Ascending aorta (tissue), 2 donors: ENCODE measurements at places on chromosomes 16 and 17. TPM values are rescaled to one million over a fixed set of nuclear protein-coding genes. Genes with fewer than 3 reads are reported as not detected.

The CCL16 gene
- total RNA-seq, result not detected

The TTLL6 gene
- total RNA-seq, result not detected

The TRAPPC2L gene
- 7.6 TPM for total RNA-seq

The MAP2K6 gene
- 6.7 TPM for total RNA-seq

The NPIPB4 gene
- total RNA-seq, result 12.3 TPM

- peaks cover 24% of the 10 kb centered on the region for H3K4me1 ChIP-seq
- DNase-seq, result no peak
- no peaks in the 10 kb centered on the region for H3K27me3 ChIP-seq
- no peak overlapping the region for H3K4me3 ChIP-seq
- peak overlapping the region; percentile 50 for H3K27ac ChIP-seq
- H3K36me3 ChIP-seq, result no peaks in the 10 kb centered on the region
Observed at GRCh38 chr17:3916825-3917224, 560 bp upstream of the P2RX1 start.

DNA sequence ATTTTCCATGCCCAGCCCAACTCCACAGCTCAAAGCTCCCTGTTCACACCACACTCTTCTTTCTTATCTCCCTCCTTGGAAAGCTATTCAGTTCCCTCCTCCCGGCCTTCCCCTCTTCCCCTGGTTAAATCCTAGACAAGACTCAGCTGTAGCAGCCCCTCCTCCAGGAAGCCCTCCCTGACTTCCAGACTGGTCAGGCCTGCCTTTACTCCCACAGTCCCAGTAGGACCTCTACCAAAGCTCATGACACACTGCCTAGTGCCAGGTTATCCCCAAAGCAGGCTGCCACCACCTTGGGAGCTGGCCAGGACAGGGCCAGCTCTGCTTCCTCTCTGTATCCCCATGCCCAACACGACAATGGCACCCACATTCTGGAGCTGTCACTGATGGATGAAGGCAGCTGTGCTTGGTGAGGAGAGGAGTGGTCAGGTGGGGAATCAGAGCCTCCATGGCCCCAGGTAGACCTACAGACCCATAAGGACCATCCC is 50.0 kb downstream of the BEAN1 start:
- H3K27me3 ChIP-seq, result no peaks in the 10 kb centered on the region
- no peak overlapping the region for H3K27ac ChIP-seq
- H3K36me3 ChIP-seq, result no peaks in the 10 kb centered on the region

DNA sequence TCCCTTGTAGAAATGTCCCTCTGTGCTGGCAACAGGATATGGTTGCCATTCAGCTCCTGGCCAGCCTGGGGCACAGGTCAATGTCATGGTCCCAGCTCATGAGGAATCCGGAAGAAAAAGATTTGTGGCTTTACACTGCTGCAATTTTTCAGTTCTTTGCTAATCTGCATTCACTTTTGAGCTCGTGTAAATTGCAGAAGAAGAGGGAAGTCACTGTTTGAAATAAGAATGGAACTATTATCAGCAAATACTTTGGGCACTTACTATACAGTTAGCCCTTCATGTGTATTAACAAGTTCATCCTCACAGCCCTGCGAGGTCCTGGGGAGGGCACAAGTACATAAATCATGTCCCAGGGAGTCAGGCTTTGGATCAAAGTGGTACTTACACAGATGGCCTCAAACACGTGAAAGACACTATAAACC is 14.2 kb downstream of the SLC47A2 start:
- H3K36me3 ChIP-seq, result no peaks in the 10 kb centered on the region
- no peaks in the 10 kb centered on the region for H3K27me3 ChIP-seq
- H3K27ac ChIP-seq, result no peak overlapping the region
- H3K4me3 ChIP-seq, result no peak overlapping the region

- no peak overlapping the region for H3K27ac ChIP-seq
- no peaks in the 10 kb centered on the region for H3K4me1 ChIP-seq
- H3K36me3 ChIP-seq, result no peaks in the 10 kb centered on the region
- H3K4me3 ChIP-seq, result no peak overlapping the region
- H3K27me3 ChIP-seq, result no peaks in the 10 kb centered on the region
Observed at GRCh38 chr17:72064606-72065193, 56.1 kb upstream of the SOX9 start.

- DNase-seq, result no peak
- H3K36me3 ChIP-seq, result no peaks in the 10 kb centered on the region
- no peak overlapping the region for H3K4me3 ChIP-seq
- H3K27ac ChIP-seq, result no peak overlapping the region
- H3K4me1 ChIP-seq, result no peaks in the 10 kb centered on the region
Observed at GRCh38 chr16:72400257-72401083, 228.5 kb upstream of the PMFBP1 start.

- H3K4me3 ChIP-seq, result peak overlapping the region; percentile 74
- DNase-seq, result no peak
- no peaks in the 10 kb centered on the region for H3K27me3 ChIP-seq
- H3K36me3 ChIP-seq, result no peaks in the 10 kb centered on the region
- peaks cover 11% of the 10 kb centered on the region for H3K4me1 ChIP-seq
Observed at GRCh38 chr17:50708050-50709000, 611 bp upstream of the ANKRD40 start.

- no peaks in the 10 kb centered on the region for H3K27me3 ChIP-seq
- no peak for DNase-seq
- no peak overlapping the region for H3K27ac ChIP-seq
- H3K36me3 ChIP-seq, result no peaks in the 10 kb centered on the region
- no peak overlapping the region for H3K4me3 ChIP-seq
Observed at GRCh38 chr16:82808036-82808435, 181.3 kb downstream of the CDH13 start.

GRCh38 chr17:3893003-3893719 is at the start of gene CAMKK1:
Gene CAMKK1 (minus strand): TSS chr17:3893053. CDS start chr17:3885687, 7,366 bp downstream.
- H3K4me1 ChIP-seq, result peaks cover 52% of the 10 kb centered on the region
- peak; percentile 91 for DNase-seq
- H3K27ac ChIP-seq, result peak within 1 kb of the TSS; percentile 66
- no peaks in the 10 kb centered on the region for H3K27me3 ChIP-seq
- peak within 1 kb of the TSS; percentile 83 for H3K4me3 ChIP-seq

DNA sequence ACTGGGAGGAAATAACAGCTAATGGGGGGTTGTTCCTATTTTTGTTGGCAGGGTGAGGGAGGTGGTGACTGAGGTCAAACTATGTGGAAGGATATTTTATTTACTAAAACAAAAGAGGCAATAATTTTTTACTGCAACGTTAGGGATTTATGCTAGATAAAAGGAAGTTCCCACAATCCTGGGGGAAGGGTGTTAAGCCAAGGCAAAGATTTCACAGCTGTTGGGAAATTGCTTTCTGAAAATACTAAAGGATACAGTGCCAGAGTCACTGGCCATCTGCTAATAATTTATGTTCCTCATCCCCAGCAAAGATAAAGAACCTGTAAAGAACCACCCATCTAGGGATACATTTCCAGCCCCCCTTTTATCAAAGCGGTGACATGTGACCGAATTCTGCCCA is 756.0 kb upstream of the RBFOX1 start:
- no peak overlapping the region for H3K4me3 ChIP-seq
- no peaks in the 10 kb centered on the region for H3K4me1 ChIP-seq
- DNase-seq, result no peak
- no peaks in the 10 kb centered on the region for H3K27me3 ChIP-seq
- H3K36me3 ChIP-seq, result no peaks in the 10 kb centered on the region

DNA sequence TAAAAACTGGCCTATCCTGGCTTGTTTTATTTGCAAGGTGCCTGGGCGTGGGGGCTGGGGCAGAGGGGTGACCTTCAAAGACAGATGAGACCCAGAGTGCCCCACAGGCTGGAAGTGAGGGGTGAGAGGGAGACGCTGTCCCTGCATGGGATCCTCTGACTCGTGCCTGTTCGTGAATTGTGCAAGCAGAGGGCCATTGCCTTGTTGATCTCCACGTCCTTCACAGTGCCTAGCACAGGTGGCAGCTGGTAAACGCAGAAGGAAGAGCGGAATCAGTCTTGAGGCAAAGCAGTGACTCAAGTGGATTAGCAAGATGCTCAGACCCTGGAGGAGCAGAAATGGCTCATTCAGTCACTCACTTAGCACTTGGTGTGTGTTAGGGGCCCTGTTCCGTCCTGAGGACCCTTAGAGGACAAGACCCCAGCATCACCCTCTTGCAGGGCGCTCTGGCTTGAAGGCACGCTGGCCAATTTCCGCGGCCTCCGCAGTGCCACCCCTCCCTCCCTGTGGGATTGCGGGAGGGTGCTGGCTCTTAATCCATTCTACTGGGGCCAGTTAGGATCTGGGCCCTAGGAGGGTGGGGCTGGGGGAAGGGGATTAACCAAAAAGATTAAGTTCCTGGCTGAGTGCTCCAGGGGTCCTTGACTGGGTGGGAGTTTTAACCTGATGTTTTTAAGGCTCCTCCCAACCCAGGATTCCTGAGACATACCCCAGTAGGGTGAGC is 151.2 kb downstream of the CCDC182 start:
- no peak for DNase-seq
- H3K36me3 ChIP-seq, result no peaks in the 10 kb centered on the region
- no peak overlapping the region for H3K27ac ChIP-seq

- peaks cover 6% of the 10 kb centered on the region for H3K4me1 ChIP-seq
- H3K27ac ChIP-seq, result peak overlapping the region; percentile 94
- no peaks in the 10 kb centered on the region for H3K27me3 ChIP-seq
- peak overlapping the region; percentile 97 for H3K4me3 ChIP-seq
Observed at GRCh38 chr17:75182319-75182568, 515 bp downstream of the SUMO2 start.
